H1 (cell line): ENCODE measurements at places on chromosomes 16 and 17. TPM values are rescaled to one million over a fixed set of nuclear protein-coding genes. Genes with fewer than 3 reads are reported as not detected.

DNA sequence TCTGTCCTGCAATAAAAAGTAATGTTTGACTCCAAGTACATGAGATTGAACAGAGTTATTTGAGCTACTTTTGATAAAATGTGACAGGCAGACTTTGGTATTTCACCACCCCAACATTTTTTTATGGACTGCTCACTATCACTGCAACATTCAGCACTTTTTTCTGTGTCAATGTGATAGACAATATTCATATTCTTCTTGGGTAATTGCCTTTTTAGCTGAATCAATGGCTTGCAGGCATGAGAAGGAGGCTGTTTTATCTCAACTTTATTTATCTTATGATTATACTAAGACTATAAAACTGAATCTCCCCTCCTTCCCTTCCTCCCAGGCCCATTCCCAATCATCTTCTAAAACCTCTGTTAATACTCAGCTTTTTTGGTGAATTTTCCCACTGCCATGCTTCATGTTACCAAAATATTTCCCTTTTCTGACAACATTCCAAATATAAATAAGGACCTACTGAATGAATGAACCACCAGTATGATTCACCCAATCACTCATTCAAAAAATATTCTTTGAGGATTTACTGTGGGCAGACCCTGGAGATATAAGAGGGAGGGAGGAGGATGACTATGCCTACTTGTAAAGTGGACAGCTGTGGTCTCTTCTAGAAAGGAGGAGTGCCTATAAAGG lies 67.6 kb downstream of the CDH13 start:
- no peak for DNase-seq
- H3K4me3 ChIP-seq = no peak overlapping the region

- H3K36me3 ChIP-seq = no peaks in the 10 kb centered on the region
- peaks cover 59% of the 10 kb centered on the region for H3K4me1 ChIP-seq
- peaks cover 2% of the 10 kb centered on the region for H3K27me3 ChIP-seq
- no peak for DNase-seq
Measured at GRCh38 chr17:38605841-38606645, at the start of gene SRCIN1. Gene SRCIN1, minus strand, starts transcription at chr17:38605952. Its CDS starts 247 bp downstream, at chr17:38605705.

DNA sequence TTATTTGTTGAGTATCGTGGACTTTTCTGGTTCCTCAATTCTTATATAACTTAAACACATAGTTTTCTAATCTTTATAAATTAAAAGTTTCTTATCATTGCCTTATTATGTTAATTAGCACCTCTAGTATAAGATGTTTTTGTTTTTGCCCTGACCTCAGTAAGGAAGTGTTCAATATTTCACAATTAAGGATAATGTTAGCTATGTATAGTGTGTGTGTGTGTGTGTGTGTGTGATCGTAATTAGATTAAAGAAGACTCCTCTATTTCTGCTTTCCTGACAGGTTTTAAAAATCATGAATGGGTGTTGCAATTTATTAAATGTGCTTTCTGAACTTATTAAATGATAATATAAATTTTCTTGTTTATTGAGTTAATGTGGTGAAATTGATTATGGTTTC lies 12.0 kb downstream of the IL21R start:
- H3K36me3 ChIP-seq = no peaks in the 10 kb centered on the region
- H3K27me3 ChIP-seq = no peaks in the 10 kb centered on the region
- no peaks in the 10 kb centered on the region for H3K4me1 ChIP-seq
- no peak overlapping the region for H3K27ac ChIP-seq
- DNase-seq = no peak

GRCh38 chr16:47866423-47866822 lies 289.4 kb downstream of the ABCC12 start:
- no peaks in the 10 kb centered on the region for H3K36me3 ChIP-seq
- peaks cover 2% of the 10 kb centered on the region for H3K4me1 ChIP-seq
- no peak overlapping the region for H3K4me3 ChIP-seq
- H3K27ac ChIP-seq = no peak overlapping the region
- DNase-seq = no peak

Gene UBALD2
- 22.6 and 25.6 TPM in 2 replicates for total RNA-seq

Gene CLUH
- total RNA-seq = 93.6 and 98.6 TPM in 2 replicates
